Lung (tissue), 17 donors: ENCODE measurements at places on chromosomes 2 and 18. TPM values are rescaled to one million over a fixed set of nuclear protein-coding genes. Genes with fewer than 3 reads are reported as not detected.

DNA sequence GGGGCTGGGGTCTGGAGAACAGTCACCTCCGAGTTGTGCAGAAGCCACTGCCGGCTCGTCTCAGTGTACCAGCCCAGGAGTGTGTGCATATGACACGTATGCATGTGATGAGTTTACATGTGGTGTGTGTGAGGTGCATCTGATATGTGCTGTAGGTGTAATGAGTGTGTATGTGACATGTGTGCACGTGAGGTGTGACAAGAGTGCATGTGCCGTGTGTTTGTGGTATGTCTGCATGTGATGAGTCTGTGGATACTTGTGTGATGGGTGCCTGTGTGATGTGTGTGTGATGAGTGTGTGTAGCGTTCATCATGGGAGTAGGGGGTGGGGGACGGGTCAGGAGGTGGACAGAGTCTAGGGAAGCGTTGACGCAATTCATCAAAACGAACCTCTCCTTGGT lies 12.8 kb downstream of the NTSR2 start:
- no peak for DNase-seq

Gene MPHOSPH10
- 16.8 TPM for polyA plus RNA-seq

Gene PAIP2B
- 1.4 TPM for polyA plus RNA-seq

- no peak for DNase-seq
These were observed 265.4 kb upstream of the UBE2E3 start for GRCh38 chr2:180715044-180715443.

Gene DOCK10
- polyA plus RNA-seq = 3.1 TPM

Gene TRIB2
- polyA plus RNA-seq = 21.3 TPM

Gene HOXD11
- not detected for polyA plus RNA-seq

GRCh38 chr18:41681138-41681880 lies 273.7 kb upstream of the PIK3C3 start:
- no peak for DNase-seq

DNA sequence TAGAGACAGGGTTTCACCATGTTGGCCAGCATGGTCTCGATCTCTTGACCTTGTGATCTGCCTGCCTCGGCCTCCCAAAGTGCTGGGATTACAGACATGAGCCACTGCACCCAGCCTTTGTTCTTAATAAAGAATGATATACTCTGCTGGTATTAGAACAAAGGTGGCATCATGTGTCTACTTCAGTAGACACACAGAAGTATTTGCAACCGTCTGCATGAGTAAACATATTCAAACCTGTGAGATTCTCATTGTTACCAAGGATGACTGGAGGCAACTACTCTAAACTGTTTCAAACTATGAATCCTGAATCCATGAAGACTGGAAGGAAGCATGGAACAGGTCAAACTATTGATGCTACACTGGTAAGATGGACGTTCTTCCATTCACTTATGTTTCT lies 32.1 kb downstream of the MBD2 start:
- no peak for DNase-seq

Gene GAL3ST2
- polyA plus RNA-seq = not detected

Gene COBLL1
- polyA plus RNA-seq = 23.6 TPM

- DNase-seq = no peak
These were observed 10.5 kb downstream of the ACSL3 start for GRCh38 chr2:222871291-222871690.

Gene PSTPIP2
- 7.5 TPM for polyA plus RNA-seq

GRCh38 chr2:189261431-189261841 lies 81.9 kb upstream of the COL5A2 start:
- DNase-seq = peak; percentile 14

Gene CCDC74A
- 8.1 TPM for polyA plus RNA-seq

Gene SCN2A
- 0.06 TPM for polyA plus RNA-seq

Gene CRYGD
- not detected for polyA plus RNA-seq

- DNase-seq = no peak
These were observed 47.5 kb downstream of the PTGR3 start for GRCh38 chr18:75161256-75162028.

DNA sequence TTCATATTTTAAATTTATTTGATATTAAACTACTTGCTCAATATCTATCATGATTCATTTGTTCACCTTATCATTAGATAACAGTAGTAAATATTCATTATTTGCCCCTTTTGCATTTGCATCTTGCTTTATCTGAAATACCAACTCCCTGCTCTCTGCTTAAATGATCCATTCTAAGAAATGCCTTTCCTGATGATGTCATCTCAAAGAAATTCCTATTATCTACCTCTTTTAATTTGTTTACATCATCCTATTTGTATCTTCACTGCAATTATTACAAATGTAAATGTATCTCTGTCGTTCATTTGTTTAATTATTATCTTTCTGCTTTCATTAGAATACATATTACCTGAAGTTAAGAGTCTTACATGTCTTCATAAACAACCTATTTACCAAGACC lies 549.9 kb downstream of the CBLN2 start:
- DNase-seq = no peak

DNA sequence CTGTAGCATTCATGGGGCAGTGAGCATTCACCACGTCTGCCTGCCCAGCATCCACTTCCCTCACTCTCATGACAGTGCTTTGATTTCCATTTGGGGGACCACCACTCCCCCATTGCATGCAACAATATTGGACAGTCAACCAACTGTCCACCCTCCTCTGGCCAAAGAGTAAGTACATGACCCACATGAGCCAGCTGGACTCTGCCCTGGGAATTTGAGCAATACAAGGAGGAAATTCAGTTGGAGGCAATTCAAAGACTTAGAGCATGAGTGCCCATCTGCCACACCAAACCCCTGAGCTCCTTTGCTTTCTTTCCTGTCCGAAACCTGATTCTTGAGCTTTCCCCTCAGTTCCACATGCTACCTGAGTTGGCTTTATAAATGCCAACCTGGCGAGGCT lies 41.7 kb upstream of the PNO1 start:
- DNase-seq = no peak

- peak; percentile 48 for DNase-seq
These were observed 7.4 kb upstream of the B3GNT7 start for GRCh38 chr2:231387904-231388724.

GRCh38 chr2:118856978-118857676 lies 9.7 kb upstream of the EN1 start:
- DNase-seq = no peak

GRCh38 chr2:129444751-129445150 lies 534.7 kb upstream of the RAB6C start:
- no peak for DNase-seq

DNA sequence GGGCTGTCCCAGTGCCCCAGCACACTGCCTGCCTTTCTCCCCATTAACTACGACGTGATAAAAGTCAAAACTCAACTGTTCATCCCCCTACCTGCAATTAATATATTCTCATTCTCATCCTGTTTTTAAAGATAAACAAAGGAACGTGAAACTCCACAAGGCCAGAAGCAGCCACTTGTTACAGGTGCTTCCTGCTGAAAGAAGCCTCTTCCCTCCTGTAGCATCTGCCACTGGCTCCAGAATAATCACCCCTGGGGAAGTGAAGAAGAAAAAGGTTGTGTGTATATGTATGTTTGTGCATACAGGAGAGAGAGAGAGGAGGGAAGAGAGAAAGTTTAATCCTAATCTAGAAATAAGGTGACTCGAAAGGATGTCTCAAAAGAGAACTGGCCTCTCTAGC lies 27.1 kb downstream of the KIAA2012 start:
- no peak for DNase-seq

Gene ITPRIPL1
- polyA plus RNA-seq = 0.33 TPM

GRCh38 chr18:79070486-79070885 lies 1.3 kb downstream of the ATP9B start:
- no peak for DNase-seq

GRCh38 chr18:36530676-36531405 lies 233.3 kb downstream of the FHOD3 start:
- no peak for DNase-seq

DNA sequence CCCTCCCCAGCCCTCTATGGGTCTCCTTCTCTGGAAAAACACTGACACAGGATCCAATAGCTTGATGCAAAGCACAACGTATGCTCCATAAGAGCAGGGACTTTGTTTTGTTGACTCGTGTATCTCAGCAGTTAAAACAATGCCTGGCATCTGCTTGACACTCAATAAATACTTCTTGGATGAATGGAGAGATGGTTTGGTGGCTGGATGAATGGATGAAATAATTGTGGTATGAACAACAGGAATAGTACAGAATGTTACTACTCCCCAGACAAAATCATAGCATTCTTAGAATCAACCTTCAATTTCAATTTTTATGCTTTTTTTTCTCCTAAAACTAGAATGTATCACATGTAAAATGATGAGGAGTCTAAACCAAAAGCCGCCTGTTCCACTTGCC lies 57.4 kb downstream of the KCNE4 start:
- DNase-seq = no peak

DNA sequence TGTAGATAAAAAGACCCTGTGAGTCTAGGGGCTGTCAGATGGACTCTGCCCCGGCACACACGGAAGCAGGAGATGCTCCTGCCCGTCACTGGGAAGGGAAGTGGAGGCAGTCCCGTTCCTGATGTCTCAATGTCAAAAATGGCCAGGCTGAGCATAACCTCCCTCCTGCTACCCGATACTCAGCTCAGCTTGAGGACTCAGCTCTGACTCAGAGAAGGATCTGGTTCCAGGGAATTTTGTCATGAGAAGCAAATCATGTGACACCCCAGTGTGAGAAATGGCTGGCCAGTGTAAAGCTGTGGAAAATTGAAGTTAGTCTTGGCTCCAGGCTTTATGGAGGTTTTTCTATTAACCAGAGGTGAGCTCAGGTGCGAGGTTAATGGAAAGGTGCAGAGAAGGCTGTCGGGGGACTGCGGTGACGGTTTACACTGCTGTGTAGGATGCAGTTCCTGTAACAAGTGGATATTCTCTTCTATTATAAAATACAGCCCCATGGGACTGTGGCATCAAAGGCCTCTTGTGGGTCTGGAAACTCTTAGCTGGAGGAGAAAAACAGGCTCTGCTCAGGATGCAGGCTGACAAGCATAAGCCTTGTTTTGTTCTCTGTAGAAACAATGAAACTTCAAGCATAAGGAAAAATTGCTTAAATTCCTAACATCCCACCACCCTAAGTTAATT lies 24.7 kb upstream of the AGAP1 start:
- DNase-seq = peak; percentile 44

GRCh38 chr2:205401511-205401910 lies 280.8 kb upstream of the NRP2 start:
- no peak for DNase-seq

DNA sequence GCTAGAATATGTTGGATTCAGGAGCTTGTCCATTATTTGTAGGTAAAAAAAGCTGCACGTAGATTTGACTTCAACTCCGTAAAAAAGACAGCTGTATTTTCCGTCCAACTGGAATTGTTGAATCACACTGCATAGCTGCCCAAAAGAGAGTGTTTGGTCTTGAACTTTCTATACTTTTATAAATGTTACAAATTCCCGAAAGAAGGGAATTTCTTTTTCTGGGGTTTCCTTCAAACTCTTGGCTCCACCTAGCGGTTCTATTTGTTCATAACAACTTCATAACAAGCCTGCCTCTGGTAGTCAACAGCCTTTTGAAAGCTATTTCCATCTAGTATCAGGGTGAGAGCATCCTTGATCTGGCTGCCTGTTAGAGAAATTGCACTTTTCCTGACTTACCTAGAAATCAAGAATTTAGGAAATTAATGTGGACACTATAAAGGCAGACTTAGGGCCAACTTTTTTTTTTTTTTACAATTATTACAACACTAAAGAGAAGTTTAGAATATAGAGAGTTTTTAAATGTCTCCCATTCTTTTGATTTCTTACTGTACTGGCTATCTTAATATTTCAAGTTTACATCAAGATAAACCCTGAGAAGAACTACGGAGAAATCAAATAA lies 48.1 kb downstream of the TMEM185B start:
- peak; percentile 29 for DNase-seq
